Stimulated activated CD4-positive, alpha-beta T cell treated with anti-CD3 and anti-CD28 coated beads, TNF-alpha, amount 100 ng/mL, for 1 hour (primary cell): ENCODE measurements at places on chromosomes 16 and 17.

DNA sequence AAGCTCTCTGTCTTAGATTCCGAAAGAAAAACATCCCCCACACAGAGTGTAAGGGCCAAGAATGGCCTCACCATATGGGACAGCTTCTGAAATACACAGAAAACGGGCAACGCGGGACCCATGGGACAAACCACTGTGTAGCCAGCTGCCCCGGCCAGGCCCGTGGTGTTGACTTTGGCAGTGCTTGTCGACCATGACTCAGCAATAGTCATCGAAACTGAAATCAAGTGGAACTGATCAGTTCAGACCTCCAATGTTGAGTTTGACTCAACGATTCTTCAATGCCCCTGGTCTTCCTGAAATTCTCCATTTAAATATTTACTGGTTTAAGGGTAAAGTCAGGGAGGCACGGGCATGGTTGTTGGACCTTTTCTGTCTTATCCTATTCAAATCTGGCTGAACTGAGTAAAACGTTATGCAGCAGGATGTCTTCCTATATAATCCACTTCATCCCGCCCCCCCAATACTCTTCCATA lies 27.5 kb downstream of the ZFHX3 start:
- DNase-seq, result no peak

GRCh38 chr17:65407017-65407416 lies 154.4 kb downstream of the AXIN2 start:
- DNase-seq, result no peak

GRCh38 chr17:65523411-65523810 lies 38.0 kb downstream of the AXIN2 start:
- DNase-seq, result no peak

GRCh38 chr16:80006241-80007215 lies 406.0 kb upstream of the MAF start:
- DNase-seq, result no peak

GRCh38 chr17:33653399-33653788 lies 360.3 kb upstream of the ASIC2 start:
- DNase-seq, result no peak

DNA sequence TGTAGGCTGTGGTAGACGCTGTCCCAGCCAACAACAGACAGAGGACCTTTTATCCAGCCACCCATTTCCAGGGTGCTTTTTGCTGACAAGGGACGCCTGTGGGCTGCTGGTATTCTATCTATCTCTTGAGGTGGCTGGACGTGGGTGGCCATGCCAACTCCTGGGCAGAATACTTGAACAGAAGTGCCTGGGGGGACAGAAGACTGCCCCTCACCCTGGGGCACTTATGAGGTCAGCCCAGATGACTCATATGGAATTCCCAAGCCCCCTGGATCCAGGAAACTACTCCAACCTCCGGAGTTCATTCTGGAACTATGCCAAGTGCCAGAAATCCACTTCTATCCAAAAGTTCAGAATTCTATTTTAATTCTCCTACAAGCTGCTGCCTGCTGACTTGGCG lies 61.3 kb downstream of the CDRT4 start:
- no peak for DNase-seq

DNA sequence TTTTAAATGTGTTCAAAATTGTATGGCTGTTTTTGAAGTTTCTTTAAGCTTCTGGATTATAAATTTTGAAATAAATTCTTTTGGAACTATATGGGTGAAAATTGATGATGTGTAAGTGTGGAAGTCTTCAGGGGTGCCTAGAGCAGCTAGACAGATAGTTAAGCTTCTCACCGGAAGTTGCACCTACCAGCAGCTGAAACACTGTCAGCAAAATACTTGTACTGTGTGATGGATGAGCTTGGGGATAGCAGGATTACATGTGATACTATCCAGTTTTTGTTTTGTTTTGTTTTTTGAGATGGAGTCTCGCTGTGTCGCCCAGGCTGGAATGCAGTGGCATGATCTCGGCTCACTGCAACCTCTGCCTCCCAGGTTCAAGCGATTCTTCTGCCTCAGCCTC lies 19.7 kb downstream of the RBL2 start:
- DNase-seq, result no peak

- no peak for DNase-seq
Observed at GRCh38 chr17:46958041-46958591, 20.9 kb downstream of the RPRML start.

GRCh38 chr17:17911001-17911613 lies 61.1 kb downstream of the TOM1L2 start:
- no peak for DNase-seq

DNA sequence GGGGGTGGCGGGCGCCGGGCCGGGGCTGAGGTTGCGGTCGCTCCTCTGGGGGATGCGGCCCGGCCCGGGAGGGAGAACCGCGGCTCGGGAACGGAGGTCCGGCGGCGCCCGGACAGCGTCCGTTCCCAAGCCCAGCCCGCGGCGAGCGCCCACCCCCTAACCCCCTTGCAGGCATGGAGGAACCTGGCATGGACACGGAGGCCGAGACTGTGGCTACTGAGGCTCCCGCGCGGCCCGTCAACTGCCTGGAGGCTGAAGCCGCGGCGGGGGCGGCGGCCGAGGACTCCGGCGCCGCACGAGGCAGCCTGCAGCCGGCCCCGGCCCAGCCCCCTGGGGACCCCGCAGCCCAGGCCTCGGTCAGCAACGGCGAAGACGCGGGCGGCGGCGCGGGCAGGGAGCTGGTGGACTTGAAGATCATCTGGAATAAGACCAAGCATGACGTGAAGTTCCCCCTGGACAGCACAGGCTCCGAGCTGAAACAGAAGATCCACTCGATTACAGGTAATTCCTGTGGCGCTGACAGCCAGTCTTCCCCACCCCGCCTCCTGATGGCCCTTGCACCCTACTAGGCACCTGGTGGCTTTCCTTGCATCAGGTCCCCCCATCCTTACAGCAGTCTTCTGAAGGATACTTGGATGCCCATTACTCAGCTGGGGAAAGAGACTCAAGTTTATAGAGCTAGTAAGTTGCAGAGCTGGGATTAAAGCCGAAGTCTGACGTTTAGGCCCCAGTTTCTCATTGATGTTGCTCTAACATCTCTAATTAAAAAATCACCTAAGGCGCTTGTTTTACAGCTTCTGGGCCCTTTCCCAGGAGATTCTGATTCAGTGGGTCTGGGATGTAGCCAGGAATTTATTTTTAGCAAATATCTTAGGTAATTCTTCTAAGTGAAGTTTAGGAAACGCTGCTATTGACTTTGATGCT lies 514 bp downstream of the UBFD1 start:
- DNase-seq, result no peak

GRCh38 chr17:27978689-27979175 lies 63.7 kb upstream of the NLK start:
- no peak for DNase-seq

DNA sequence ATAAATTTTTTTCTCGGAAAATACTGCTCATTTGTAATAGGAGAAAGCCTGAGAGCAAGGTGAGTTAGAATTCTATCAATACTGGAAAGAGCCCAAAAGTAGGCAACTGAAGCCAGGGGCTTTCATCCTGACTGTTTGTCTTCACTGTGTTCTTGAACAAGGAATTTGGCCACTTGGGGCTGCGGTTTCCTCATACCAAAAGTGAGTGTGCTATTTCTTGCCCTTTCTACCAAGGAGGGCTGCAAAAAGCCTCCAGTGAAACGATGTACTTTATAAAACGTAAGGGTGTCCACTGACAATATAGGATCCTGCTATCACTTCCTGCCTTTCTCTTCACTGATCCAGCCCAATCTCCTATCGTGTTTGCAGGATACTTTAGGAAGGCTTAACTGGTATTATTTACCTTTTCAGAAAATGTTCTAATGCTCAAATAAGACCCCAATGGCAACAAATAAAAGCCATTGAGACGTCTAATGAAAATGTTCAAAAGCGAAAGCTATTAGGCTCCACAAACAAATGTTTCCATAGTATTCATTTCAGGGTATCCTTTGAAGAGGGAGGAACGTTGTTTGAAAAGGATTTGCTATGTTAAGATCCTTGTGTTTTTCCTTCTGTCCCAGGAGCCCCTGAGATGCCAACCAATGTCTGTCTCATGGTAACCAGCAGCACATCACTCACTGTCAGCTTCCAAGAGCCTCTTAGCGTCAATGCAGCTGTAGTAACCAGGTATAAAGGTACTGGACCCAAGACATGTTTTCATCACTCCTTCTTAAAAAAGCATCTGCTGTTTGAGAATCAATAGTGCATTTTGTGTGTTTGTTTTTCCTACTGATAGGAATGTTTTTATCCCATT lies 219.3 kb upstream of the NOG start:
- no peak for DNase-seq

- DNase-seq, result no peak
Observed at GRCh38 chr17:56679777-56680422, 86.4 kb downstream of the NOG start.

DNA sequence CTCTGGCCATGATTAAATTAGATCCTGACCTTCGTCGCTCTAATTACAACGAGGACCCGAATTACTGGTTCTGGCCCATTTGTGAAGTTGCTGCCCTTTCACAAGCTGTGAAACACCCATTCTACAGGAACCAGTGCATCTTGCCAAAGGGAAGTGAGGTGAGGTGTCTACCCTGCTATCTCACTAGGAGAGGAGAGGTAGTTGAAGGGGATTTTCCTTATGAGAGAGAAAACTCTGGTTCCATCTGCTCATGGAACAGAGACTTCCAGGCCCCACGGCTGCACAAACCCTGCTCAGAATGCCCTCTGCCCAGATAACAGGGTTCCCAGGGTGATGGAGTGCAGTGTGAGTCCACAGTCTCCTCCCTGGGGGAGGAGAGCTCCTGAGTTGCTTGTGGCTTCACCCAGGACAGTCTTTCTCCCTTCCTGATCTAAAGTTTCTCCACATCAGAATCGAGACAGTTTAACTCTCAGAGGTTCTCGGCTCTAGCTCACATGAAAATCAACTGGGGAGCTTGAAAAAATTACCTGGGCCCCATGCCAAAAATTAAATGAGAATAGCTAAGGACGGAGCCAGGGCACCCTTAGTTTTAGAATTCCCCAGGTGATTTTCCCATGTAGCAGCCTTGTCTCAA lies 7.8 kb upstream of the SSTR2 start:
- DNase-seq, result no peak

DNA sequence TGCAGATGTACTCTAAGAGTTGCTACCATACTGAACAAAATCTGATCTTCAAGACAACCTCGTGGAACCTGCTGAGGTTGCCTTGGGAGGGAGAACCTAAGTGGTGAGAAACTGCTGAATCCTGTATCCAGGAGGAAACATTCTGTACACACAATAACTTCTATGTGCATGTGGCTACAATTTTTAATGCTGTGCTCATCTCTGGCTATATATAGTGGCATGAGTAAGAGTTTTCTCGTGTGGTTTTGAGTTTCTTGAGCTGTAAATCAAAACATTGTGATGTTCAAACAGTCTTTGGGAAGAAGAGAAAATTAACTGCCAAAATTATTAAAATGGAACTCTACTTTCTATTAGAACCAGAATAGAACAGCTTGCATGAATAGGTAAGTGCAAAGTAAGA lies 206.8 kb downstream of the CA10 start:
- DNase-seq, result no peak

DNA sequence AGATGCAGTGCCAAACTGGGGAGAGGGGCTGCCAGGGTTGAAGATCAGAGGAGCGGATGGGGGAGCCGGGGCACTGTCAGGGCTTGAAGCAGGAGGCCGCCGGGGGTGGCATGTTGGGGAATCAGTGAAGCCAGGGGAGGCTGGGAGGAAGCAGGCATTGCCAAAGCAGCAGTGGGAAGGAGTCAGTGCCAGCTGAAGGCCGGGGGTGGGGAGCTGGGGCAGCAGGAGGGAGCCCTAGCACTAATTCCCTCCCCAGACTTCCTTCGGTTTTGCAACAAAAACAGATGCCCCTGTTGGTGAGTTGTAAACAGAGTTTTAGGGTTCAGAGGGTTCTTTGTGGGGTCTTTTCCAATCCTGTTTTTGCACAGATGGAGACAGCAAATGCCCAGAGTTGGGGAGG lies 10.9 kb upstream of the TAC4 start:
- no peak for DNase-seq

DNA sequence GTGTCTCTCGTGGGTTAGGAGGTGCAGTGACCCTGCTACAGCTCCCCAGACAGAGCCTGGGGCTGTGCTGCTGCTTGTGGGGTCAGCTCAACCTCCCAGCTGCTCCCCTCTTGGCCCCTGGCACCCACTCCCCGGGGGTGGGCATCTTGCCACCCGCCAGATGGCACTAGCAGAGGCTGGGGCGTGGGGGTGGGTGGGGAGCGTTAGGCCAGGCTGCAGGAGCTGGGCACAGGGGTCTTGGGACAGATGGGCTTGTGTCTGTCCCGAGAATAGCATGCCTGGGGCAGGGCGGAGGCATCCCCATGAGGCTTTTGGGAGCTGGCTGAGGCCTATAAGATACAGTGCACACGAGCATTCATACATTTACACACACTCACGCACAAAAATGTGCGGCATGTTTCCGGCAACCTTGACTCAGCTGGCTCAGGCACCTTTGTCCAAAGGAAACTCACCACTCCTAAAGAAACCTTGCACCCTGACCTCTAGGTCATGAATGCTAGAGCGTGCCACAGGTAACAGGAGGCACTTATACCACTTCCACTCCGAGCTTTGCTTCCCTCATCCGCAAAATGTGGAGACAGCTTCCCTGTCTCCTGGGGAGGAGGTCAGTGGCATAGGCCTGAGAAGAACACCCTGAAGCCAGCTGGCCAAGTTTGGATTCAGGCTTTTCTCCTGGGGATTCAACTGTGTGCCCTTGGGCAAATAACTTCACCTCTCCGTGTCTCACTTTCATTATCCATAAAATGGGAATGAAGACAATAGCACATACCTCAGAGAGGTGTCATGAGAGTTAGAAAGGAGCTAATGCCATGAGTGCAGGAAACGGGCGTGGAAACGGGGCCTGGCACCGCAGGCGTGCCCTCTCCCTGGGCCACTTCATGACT lies 78.9 kb upstream of the LHX1 start:
- no peak for DNase-seq

- DNase-seq, result no peak
Observed at GRCh38 chr17:39016193-39017153, 49.3 kb upstream of the FBXO47 start.

GRCh38 chr17:57440522-57441269 lies 184.4 kb downstream of the MSI2 start:
- DNase-seq, result peak; percentile 38

DNA sequence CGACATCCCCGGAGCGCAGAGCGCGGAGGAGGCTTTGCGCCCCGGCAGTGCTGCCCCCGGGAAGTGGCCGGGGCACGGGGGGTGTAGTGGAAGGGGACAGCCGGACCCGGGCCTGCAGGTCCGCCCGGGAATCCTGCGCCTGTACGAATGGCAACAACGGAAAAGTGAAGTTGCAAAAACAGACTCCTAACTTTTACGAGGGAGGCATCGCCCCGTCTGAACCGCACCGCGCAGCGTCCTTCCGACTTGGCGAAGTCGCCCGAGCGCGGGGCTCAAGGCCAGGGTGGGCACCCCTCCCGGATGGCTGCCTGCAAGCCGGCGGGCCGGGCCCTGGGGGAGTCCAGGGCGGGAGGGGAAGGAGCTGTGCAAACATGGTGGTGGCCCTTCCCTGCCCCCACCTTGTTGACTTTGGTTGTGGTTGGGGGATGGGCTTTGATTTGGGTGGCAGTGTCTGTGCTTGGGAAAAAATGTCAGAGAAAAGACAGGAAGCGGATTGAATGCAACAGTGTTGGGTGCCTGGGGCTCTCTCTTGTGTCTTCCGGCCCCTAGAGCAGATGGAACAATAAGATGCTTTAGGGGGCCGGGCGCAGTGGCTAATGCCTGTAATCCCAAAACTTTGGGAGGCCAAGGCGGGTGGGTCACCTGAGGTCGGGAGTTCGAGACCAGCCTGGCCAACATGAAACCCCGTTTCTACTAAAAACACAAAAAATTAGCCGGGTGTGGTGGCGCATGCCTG lies 675 bp downstream of the RNF213 start:
- DNase-seq, result no peak
